ENCODE measurements at places on chromosomes 12 and 14.

DNA sequence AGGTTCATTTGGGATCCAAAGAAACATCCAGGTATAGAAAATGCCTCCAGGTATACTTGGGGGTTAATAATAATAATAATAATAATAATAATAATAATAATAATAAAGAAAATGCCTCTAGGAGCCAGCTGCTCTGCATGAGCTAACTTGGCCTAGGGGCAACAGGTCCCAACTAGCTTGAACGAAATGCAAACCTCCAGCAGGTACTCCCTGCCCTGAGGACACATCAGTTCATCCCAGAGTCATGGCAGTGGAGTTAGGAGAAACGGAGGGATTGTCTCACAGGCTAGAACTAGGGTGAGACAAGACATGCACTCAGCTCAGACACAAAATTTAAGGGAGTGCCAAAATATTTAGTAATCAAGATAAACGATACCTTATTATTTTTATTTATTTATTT is 12.5 kb upstream of the TMEM229B start:
- DNase-seq = no peak

DNA sequence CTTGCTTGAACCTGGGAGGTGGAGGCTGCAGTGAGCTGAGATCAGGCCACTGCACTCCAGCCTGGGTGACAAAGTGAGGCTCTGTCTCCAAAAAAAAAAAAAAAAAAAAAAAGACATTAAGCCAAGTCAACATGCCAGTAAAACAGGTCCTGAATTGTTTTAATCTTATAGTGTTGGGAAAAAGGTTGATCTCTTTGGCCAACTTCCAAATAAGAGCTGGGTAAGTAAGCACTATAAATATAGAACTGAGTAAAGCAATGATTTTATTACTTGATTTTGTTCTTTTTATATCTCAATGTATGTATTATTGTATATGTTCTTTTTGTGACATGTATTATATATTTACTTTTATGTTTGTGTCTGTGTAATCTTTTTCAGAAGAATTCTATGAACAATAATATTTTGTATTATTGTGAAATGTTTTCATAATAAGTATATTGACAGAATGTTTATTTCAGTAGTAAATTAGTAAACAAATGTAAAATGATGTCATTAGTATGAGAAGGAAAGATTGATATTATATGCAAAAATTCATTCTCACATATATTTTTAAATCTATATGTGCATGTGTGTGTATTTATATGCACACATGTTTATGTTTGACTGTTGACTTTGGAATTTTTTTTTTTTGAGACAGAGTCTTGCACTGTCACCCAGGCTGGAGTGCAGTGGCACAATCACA is 9.6 kb upstream of the AKAP6 start:
- DNase-seq = no peak

DNA sequence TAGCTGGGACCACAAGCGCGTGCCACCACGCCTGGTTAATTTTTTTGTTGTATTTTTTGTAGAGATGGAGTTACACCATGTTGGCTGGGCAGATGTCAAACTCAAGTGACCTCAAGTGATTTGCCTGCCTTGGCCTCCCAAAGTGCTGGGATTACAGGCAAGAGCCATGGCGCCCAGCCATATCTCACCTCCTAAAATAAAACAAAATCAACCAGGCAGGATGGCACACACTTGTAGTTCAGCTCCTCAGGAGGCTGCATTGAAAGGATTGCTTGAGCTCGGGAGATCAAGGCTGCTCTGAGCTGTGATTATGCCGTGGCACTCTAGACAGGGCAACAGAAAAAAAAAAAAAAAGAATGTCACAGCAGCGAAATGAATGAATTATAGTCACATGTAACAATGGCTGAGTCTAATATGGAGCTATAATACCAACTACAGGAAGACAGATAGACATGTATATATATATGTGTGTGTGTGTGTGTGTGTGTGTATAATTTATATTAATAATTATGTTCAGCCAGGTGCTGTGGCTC is 19.3 kb upstream of the TMEM120B start:
- DNase-seq = no peak

- no peak for DNase-seq
Measured at GRCh38 chr14:77097006-77097699, 905 bp upstream of the CIPC start.

DNA sequence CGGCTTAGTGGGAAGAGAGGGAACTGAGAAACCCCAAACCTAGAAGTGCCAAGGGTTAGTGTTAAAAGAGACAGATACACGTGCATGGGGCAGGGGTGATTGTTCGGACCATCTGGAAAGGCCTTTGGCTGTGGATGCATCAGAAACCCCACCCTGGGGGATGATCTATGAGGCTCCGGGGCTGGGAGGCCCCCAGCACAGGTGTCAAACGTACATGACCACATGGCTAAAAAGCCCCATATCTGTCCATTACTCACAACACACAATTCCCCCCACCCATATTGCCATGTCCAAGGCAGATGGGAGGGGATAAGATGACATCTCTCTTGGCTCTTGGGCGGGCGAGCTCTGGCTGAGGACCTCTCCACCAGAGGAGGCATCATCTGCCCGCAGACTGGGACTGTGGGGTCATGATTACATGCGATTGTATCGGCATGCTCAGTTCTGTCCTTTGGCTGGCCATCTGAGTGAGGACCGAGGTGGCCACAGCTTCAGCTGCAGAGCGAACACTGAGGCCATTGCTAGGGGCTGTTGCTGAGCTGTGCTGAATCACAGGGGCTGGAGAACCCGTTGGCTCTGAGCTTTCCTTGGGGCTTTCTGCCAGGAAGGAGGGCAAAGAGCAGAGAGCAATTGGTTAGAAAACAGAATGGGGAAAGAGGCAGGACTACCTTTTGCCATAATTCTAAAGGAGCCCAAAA is 9.6 kb upstream of the NPFF start:
- DNase-seq = peak; percentile 53

DNA sequence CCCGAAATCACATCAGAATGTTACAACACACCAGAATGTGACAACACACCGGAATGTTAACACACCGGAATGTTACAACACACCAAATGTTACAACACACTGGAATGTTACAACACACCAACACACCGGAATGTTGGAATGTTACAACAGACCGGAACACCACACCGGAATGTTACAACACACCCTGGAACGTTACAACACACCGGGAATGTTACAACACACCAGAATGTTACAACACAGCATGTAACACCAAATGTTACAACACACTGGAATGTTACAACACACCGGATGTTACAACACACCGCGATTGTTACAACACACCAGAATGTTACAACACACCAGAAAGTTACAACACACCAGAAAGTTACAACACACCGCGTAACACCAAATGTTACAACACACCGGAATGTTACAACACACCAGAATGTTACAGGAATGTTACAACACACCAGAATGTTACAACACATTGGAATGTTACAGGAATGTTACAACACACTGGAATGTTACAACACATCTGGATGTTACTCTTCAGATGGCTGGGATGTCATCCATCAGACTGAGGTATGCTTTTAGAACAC is 21.1 kb downstream of the CHFR start:
- DNase-seq = no peak

GRCh38 chr12:106584104-106585064 is 1.6 kb downstream of the RFX4 start:
- DNase-seq = no peak

GRCh38 chr14:33332497-33332896 is 393.8 kb downstream of the NPAS3 start:
- no peak for DNase-seq

DNA sequence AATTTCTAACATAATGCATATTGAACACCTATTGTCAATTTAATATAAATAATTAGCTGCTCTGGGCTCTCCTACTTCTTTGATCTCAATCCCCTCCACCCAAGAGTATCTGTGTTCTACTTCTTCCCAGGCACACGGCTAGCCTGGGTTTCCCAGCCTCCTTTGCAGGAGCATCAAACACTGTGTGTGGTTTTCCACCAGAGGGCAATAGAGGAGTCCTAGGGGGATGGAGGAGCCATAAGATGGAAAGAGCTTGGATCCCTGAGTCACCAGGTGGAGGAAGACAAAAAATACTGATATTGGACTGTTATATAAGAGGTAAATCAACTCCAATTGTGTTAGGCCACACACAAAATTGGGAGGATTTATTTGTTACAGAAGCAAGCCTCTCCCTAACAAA is 333.7 kb downstream of the GLT1D1 start:
- DNase-seq = no peak

- no peak for DNase-seq
Measured at GRCh38 chr12:75058228-75058627, 151.4 kb downstream of the KCNC2 start.

DNA sequence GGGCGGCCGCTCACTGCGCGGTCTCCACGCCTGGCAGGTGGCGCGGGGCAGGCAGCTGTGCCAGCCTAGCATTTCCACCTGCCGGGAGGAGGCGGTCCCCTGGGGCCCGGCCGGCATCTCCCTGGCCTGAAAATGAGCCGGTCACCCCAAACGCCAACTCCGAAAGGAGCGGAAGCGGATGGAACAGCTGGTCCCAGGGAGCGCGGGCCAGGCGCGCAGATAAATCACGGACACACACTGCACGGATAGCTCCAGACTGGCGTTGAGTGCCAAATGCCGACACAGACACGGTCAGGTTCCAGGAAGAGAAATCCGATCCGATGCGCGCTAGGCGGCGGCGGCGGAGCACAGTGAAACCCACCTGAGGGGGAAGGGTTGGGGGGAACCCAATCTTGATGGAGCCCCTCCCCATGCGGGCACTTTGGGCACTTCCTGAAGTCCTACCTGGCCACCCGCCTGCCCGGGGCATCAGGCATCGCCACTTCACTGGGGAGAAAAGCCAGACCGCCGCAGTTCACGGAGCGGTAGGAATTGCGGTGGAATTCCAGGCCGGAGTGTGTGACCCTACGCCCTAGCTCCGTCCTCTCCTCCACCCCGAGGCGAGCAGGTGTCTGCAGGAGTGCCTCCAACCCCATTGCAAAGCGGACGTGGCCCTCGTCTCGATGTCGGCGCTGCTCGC is 624 bp upstream of the PLEKHD1 start:
- DNase-seq = peak; percentile 73

DNA sequence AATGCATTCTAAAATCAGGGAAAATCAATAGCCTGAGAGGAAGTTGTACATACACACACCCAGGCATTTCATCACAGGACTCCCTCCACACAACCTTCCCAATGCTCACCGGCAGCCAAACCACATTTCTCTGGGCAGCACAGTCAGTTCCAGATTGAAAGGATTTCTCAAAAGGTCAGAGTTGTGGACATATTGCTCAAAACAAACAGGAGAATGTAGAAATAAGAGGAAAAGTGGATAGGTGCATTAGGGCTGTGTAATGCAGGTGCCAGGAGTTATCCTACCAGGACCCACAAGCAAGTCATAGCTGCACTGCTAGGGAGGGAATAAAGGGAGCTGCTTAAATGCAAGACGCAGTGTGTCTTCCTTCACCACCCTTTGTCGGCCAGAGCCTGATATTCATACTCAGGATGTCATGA is 62.9 kb downstream of the GCH1 start:
- no peak for DNase-seq

- no peak for DNase-seq
Measured at GRCh38 chr14:93772263-93772662, 16.0 kb downstream of the PRIMA1 start.

GRCh38 chr14:54798465-54799124 is 104.0 kb downstream of the GCH1 start:
- DNase-seq = no peak

GRCh38 chr14:50106178-50106577 is 10.2 kb downstream of the VCPKMT start:
- no peak for DNase-seq

GRCh38 chr14:94936401-94936892 is 166.5 kb upstream of the GSC start:
- no peak for DNase-seq

DNA sequence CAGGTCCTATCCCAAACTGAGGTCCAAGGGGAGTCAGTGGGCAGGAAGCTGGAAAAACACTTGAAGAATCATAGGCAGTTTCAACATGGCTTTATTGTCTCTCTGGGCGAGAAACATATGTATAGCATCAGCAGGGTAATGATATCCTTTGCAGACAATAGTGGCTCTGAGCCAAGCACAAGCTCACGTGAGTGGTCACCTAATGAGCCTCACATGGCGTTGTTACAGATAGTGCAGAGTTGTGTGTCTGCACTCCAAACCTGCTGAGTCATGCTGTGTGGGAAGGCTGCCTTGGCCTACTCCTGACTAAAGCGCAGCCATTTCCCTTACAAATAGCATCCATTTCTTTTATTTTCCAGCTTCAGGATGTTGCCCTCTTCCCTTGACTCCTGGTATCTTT is 105.2 kb upstream of the SYT1 start:
- DNase-seq = no peak

GRCh38 chr14:30864934-30865333 is 9.4 kb upstream of the COCH start:
- DNase-seq = no peak

DNA sequence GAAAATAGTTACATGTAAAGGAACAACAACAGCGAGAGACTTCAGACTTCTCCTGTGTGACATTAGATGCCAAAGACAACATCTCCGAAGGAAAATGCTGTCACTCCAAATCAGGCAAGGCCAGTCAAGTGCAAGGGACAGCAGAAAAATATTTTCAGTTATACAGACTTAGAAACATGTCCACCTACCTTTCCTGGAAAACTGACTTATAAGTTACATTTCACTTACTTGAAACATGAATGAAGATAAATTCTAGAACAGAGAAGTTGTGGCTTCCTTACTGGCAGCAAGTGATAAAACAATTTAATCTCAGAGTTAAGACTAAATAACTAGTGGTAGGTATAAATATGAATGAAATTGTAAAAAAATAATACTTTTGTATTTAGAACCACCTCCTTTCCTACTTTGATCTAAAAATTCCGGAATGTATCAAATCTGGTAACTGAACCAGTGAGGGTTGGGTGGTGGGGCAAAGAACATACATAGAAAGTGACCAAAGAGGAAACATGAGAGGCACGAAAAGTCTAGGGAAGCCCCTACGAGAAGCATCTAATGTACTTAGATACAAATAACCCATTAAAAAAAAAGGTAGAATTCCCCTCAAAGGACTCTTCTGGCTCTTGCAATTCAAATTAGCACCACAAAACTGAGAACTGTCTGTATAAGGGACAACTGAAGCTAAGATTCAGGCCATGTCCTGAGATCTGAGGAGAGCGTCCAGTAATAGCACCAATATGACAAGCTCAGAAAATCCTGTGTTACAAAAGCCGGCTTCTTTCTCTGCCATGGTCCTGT is 21.2 kb downstream of the MTHFD1 start:
- DNase-seq = no peak

DNA sequence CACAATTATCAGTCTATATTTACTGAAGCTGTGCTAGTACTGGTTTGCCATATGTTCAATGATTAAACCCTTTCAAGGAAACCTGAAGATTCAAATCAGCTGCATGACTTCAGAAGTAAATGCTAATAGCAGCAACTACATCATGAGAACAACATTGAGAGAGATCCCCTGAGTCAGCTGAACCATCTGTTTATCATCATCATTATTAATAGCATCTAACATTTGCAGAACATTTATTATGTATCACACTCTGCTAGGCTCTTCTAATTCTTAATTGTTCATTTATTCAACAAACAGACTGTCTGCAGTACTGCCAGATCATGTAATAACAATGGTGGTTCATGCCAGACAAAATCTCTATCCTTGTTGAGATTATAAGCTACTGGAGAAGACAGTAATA is 157.4 kb downstream of the KLHL28 start:
- DNase-seq = no peak
